ENCODE measurements at places on chromosomes 11 and 22. TPM values are rescaled to one million over a fixed set of nuclear protein-coding genes. Genes with fewer than 3 reads are reported as not detected.

MAP6 gene
- 0.30 TPM for total RNA-seq

CRACR2B gene
- 11.3 TPM for total RNA-seq

OR10A2 gene
- total RNA-seq, result not detected

DNA sequence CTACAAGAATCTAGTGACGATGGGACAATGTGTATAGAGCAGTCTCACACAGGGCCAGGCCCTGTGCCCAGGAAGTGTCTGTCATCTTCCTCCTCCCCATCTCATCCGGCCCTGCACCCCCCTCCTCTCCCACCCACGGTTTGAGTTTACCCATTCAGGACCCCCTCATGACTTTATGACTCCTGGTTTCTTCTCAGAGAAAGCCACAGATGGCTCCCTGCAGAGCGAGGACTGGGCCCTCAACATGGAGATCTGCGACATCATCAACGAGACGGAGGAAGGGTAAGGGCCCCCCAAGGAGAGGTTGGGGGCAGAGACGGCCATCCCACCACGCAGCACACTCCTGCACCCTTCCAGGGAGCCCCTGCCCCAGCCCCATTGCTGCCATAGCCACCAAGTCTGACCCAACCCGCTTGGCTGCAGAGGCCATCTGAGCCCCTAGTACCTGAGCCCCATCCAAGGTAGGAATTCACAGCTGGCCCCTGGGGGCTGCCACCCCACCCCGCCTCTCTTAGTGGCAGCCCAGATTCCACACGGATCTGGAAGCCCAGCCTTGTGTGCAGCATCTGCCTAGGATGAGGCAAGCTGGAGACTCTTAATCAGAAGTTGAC lies 18.1 kb downstream of the TOM1 start:
- no peaks in the 10 kb centered on the region for H3K27me3 ChIP-seq
- peaks cover 15% of the 10 kb centered on the region for H3K4me1 ChIP-seq
- no peaks in the 10 kb centered on the region for H3K36me3 ChIP-seq
- no peak overlapping the region for H3K27ac ChIP-seq

PIH1D2 gene
- total RNA-seq, result not detected

- H3K4me3 ChIP-seq, result no peak overlapping the region
- DNase-seq, result no peak
- H3K4me1 ChIP-seq, result peaks cover 27% of the 10 kb centered on the region
- H3K27ac ChIP-seq, result no peak overlapping the region
Observed at GRCh38 chr11:68569357-68569756, 108.8 kb downstream of the PPP6R3 start.

POLD4 gene
- total RNA-seq, result 49.6 TPM

HNRNPUL2 gene
- total RNA-seq, result 66.6 TPM

- no peak overlapping the region for H3K4me3 ChIP-seq
- H3K36me3 ChIP-seq, result no peaks in the 10 kb centered on the region
- no peak for DNase-seq
- no peak overlapping the region for H3K27ac ChIP-seq
Observed at GRCh38 chr11:57475191-57475590, 14.9 kb downstream of the RTN4RL2 start.

DNA sequence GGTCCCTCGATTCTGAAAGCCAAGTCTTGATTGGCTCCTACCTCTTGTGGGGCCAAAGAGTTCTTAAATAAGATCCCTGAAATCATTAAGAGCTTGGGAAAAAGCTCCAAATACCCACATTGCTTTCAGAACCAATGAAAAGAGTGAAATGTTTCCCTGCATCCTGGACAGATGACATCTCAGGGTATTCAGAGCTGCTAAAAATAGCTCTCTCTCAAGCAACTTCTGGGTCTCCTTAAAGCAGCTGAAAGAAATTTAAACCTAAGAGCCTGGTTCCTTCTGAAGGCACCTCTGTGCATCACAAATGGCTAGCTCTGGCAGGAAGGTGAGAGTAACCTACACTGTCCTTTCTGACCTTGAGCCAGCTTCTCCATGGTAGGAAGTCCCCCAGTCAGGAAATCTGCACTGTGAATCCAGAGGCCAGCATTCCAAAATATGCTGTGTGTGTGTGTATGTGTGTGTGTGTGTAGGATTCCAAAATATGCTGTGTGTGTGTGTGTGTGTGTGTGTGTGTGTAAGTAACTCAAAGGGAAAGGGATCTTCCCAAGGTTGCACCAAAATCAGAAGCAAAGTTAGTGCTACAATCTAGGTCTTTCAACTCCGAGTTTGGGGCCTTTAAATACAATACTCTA lies 50.1 kb downstream of the RELT start:
- H3K36me3 ChIP-seq, result no peaks in the 10 kb centered on the region
- DNase-seq, result no peak
- no peak overlapping the region for H3K4me3 ChIP-seq
- H3K4me1 ChIP-seq, result peaks cover 3% of the 10 kb centered on the region

GRCh38 chr11:122207505-122207904 lies 91.5 kb upstream of the BLID start:
- H3K4me1 ChIP-seq, result no peaks in the 10 kb centered on the region
- peaks cover 9% of the 10 kb centered on the region for H3K27me3 ChIP-seq
- no peak for DNase-seq
- no peaks in the 10 kb centered on the region for H3K36me3 ChIP-seq
- no peak overlapping the region for H3K4me3 ChIP-seq

DNA sequence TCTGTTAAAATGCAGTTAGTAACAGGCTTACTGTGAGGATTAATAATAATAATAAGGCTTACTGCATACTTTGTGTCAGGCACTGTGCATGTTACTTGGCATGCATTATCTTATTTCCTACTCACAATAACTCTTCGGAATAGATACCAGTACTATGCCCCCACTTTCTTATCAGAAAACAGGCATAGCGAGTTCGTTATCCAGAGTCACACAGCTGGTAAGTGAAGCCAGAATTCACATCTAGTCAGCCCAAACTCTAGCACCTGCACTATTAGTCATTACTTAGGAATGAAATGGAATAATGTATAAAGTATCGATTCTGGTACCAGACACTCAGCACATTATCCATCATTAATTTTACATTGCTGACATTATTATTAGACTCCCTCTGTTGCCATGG lies 155.7 kb upstream of the BLID start:
- no peak overlapping the region for H3K27ac ChIP-seq
- no peak overlapping the region for H3K4me3 ChIP-seq
- H3K36me3 ChIP-seq, result no peaks in the 10 kb centered on the region
- no peak for DNase-seq
- H3K27me3 ChIP-seq, result no peaks in the 10 kb centered on the region

GRCh38 chr11:105881027-105881426 lies 141.0 kb downstream of the MSANTD4 start:
- no peak overlapping the region for H3K27ac ChIP-seq
- H3K4me1 ChIP-seq, result no peaks in the 10 kb centered on the region
- no peaks in the 10 kb centered on the region for H3K36me3 ChIP-seq
- DNase-seq, result no peak

GAS2L1 gene
- 16.9 TPM for total RNA-seq

RIBC2 gene
- total RNA-seq, result 12.8 TPM

GRCh38 chr11:85762226-85762625 lies 48.7 kb downstream of the SYTL2 start:
- H3K4me3 ChIP-seq, result no peak overlapping the region
- H3K36me3 ChIP-seq, result peaks cover 46% of the 10 kb centered on the region
- H3K4me1 ChIP-seq, result peaks cover 47% of the 10 kb centered on the region
- no peak overlapping the region for H3K27ac ChIP-seq
- DNase-seq, result no peak

- no peaks in the 10 kb centered on the region for H3K36me3 ChIP-seq
- DNase-seq, result no peak
- H3K4me3 ChIP-seq, result no peak overlapping the region
Observed at GRCh38 chr11:116065191-116065895, 561.1 kb upstream of the CADM1 start.

GRCh38 chr11:35892166-35892565 lies 51.7 kb upstream of the LDLRAD3 start:
- no peaks in the 10 kb centered on the region for H3K36me3 ChIP-seq
- no peak overlapping the region for H3K4me3 ChIP-seq
- H3K27ac ChIP-seq, result no peak overlapping the region
- DNase-seq, result no peak

GRCh38 chr11:12123273-12123672 lies 12.9 kb downstream of the MICAL2 start:
- no peak overlapping the region for H3K4me3 ChIP-seq
- H3K27ac ChIP-seq, result no peak overlapping the region
- peaks cover 1% of the 10 kb centered on the region for H3K36me3 ChIP-seq
- peaks cover 55% of the 10 kb centered on the region for H3K4me1 ChIP-seq

DNA sequence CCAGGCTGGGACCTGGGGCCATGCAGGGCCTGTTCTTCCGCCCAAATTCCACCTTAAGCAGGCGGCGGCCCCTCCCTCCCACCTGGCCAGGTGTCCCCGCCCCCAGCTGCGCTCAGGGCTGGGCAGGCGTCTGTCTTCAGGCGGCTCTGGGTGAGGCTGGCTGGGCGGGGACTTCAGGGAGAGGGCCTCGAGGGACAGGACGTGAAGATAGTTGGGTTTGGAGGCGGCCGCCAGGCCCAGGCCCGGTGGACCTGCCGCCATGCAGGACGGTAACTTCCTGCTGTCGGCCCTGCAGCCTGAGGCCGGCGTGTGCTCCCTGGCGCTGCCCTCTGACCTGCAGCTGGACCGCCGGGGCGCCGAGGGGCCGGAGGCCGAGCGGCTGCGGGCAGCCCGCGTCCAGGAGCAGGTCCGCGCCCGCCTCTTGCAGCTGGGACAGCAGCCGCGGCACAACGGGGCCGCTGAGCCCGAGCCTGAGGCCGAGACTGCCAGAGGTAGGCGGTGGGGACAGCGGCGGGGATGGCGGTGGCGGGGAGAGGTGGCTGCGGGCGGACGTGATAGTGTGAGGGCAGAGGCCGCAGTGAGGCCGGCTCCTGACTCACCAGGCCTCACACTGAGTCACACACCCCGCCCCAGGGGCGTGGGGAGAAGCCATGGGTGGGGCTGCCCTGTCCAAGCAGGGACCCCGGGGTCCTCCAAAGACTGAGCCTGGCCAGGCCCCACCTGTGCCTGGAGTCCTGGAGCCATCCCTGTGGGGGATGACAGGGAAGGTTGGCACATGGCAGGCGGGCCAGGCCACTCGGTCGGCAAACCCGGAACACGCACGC lies at the start of gene PKP3:
Gene PKP3 (plus strand): TSS at position 176 of the 824 bp plus-strand sequence. CDS start 84 bp downstream, at position 260.
- no peak for DNase-seq
- no peaks in the 10 kb centered on the region for H3K36me3 ChIP-seq
- H3K4me3 ChIP-seq, result no peak within 1 kb of the TSS
- H3K4me1 ChIP-seq, result no peaks in the 10 kb centered on the region

CAVIN3 gene
- 18.7 TPM for total RNA-seq

DNA sequence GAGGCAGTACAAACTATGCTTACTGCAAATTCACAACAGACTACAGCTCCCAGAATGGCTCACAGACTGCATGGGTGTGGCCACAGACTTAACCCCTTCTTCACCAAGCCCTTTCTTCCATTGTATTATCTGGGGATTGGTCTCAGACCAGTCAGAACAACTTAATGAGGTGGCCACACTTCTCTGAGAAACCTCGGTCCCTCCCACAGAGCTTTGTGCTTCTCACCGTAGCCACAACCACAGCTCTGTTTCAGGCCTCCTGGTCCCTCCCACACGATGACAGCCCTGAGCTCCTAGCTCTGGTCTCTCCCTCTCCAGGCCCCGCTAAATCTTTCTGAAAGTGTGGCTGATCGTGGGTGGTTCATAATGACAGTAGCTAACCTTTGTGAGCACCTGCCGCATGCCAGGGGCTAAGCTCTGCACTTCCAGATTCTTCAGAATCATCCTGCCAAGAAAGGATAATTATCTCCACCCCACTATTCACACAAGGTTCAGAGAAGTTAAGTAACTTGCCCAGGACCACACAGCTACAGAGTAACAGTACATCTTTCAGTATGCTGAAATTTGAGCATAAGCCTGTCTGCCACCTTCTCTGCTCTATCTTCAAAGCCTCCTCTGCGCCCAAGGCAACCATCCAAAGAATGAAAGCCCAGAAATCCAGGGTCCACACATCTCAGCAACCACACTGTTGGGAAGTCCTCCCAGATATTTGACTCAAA lies 5.4 kb downstream of the PDE2A start:
- H3K27ac ChIP-seq, result peak overlapping the region; percentile 69
- H3K27me3 ChIP-seq, result peaks cover 45% of the 10 kb centered on the region
- no peak overlapping the region for H3K4me3 ChIP-seq
- peaks cover 3% of the 10 kb centered on the region for H3K36me3 ChIP-seq
- peaks cover 34% of the 10 kb centered on the region for H3K4me1 ChIP-seq

DNA sequence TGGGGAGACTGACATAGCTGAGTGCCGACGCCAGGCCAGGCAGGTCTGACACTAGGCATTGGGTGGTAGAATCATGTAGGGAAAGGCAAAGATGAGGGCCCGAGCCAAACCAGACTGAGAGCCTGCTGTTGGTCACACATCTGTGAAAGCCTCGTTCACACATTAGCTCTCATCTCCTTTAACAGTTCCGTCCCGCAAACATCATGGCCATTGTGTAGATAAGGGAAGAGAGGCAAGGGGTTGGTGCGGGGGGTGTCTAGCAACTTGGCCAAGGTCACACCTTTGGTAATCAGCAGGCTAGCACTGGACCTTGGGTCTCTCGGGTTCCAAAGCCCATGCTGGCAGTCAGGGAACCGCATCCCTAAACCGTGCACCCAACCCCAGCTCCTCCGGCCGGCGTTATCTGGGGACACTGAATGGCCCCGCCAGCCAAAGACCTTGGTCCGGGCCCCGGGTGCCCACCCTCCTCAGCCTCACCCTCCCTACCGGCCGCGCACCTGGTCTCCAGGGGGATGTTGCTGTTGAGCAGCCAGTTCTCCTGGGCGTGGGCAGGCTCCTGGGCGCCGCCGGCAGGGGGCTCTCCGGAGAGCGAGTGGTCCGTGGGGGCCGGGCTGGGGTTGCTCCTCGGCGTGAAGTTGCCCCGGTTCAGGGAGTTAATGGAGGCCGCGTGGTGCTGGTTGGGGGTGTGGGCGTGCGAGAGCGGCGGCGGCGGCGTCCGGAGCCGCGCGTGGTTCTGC lies 328.3 kb upstream of the NARS2 start:
- H3K4me1 ChIP-seq, result no peaks in the 10 kb centered on the region
- H3K36me3 ChIP-seq, result no peaks in the 10 kb centered on the region
- H3K4me3 ChIP-seq, result no peak overlapping the region
- H3K27me3 ChIP-seq, result peaks cover 4% of the 10 kb centered on the region
- no peak for DNase-seq
- H3K27ac ChIP-seq, result no peak overlapping the region

CRYBB2 gene
- total RNA-seq, result not detected

OR8H3 gene
- total RNA-seq, result not detected

DNA sequence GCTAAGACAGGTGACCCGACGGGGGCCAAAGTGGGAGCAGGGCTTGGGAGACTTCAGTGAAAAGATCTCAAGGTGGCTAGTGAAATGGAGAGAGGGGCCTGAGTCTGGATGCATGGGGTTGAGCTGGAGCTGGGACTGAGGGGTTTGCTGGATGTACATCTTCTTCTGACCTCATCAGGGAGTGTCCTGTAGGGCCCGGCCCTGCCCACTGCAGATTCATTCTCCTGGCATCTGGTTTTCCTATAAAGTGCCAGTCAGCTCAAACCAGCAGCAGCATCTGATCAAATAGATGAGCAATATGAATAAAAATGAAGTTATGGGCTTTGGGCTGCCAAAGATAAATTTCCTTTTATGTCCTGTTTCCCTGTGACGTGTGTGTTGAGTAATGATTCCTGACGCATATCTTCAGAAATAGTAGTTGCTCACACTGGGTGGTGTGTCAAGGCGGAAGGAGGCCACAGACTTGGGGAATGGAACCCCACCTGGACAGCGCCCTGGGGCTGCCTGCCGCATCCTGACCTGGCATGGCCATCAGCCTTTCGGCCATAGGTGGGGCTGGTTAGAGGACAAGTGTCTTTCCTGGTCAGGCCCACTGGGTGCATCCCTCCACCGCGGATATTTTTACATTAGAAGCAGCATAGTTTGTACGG lies 135.4 kb downstream of the OSBP2 start:
- peaks cover 15% of the 10 kb centered on the region for H3K27me3 ChIP-seq
- no peak overlapping the region for H3K4me3 ChIP-seq
- no peak for DNase-seq
